ENCODE measurements at places on chromosomes 6 and 20. TPM values are rescaled to one million over a fixed set of nuclear protein-coding genes. Genes with fewer than 3 reads are reported as not detected.

DNA sequence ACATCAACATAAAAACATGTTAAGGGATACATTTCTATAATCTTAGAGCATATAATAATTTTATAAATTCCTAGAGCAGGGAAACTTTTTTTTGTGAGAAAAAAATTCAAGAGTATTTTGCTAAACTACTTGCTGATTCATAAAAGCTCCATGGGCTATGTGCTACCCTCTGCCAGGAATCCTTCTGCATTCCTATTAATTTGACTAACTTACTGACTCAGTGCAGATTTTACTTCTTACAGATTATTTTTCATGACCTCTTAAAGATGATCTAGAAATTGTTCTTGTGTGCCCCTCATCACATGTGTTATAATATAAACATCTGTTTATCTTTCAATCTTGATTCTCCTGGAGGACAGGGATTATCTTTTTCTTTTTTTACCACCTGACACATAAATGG is 5.7 kb downstream of the VTA1 start:
- H3K4me1 ChIP-seq, result peaks cover 24% of the 10 kb centered on the region
- no peak overlapping the region for H3K4me3 ChIP-seq
- DNase-seq, result no peak
- no peak overlapping the region for H3K27ac ChIP-seq
- H3K36me3 ChIP-seq, result peaks cover 3% of the 10 kb centered on the region
- no peaks in the 10 kb centered on the region for H3K27me3 ChIP-seq

DNA sequence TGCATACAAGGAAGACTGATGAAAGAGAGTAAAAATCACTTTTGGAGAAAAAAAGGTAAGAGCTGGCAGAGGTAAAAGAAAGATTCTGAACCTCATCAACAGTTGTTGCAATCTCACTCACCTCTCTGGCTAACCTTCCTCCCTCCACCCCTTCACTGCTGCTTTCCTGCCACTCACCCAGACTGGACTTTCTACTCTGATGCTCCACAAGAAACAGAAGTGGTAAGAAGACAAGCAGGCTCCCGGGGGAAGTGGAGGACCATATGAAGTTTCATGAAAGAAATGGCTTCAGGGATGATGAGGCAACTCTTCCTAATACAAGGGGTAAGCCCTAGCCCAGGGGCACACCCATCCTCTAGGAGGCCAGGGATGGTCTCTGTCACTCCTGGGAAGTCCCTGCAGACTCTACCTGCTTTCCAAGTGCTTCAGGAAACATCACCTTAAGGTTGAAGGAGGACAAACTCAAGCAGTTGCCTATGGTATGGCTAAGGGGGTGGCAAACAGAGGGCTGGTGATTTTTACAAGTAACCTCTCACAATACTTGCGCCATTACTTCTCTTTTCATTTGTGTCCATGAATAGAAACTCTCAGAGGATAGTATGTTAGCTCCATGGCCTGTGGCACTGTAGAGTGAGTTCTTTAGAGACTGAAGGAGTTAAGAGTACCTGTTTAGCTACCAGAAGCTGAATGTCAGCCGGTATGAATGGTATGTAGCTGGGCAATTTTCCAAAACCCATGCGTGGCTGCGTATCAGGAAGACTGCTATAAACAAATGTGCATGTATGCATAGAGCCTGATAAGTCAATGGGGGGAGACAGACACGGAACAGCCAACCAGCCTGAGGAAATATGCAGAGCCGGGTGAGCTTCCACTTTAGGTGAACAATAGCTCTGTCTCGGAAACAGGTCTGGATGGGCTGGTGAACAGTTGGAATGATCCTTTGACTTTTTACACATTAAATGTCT is 112.0 kb downstream of the BACH2 start:
- H3K27ac ChIP-seq, result no peak overlapping the region
- H3K36me3 ChIP-seq, result no peaks in the 10 kb centered on the region
- DNase-seq, result no peak
- H3K4me1 ChIP-seq, result peaks cover 18% of the 10 kb centered on the region
- H3K4me3 ChIP-seq, result no peak overlapping the region

DNA sequence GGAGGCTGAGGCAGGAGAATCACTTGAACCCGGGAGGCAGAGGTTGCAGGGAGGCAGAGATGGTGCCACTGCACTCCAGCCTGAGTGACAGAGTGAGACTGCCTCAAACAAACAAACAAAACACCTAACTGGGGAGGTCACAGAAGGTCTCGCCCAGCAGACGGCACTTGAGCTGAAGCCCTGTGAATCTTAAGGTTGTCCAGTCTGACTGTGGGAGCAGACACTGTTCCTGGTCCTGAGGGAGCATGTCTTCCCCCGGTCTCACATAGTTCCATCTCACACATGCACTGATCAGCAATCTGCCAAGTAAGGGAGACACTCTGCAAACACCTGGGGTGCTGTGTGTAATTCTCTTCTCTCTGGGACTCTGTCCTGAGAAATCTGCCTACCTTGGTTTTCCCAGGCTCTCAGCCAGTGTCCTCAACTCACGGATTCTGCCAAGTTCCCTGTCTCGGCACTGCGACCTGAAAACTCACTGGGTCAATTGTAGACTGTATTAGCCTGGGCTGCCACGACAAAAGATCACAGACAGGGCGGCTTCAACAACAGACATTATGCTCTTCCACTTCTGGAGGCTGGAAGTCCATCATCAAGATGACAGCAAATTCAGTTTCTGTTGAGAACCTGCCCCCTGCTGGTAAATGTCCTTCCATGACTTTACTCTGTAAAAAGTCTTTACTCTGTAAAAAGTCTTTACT is 94.3 kb downstream of the JPH2 start:
- H3K27ac ChIP-seq, result no peak overlapping the region
- H3K27me3 ChIP-seq, result peaks cover 3% of the 10 kb centered on the region
- peaks cover 6% of the 10 kb centered on the region for H3K4me1 ChIP-seq
- H3K36me3 ChIP-seq, result no peaks in the 10 kb centered on the region
- no peak overlapping the region for H3K4me3 ChIP-seq

DNA sequence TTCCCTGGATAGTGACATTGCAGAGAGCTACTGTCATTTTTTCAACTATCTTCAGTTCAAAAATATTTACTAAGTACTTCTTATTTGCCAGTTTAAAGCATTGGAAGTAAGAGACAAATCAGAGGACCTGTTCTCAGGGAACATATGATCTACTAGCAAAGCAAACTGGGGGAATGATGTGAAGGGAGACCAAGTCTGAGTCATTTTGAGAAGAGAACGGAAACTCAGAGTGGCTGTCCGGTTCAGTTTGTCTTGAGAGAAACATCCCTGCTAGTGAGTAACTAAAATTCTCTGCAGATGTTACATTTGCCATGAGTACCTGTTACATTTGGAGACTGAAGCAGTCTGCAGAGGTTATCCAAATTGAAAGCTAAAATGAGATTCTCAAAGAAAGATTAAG is 118.3 kb downstream of the KCNQ5 start:
- no peak overlapping the region for H3K27ac ChIP-seq
- H3K27me3 ChIP-seq, result no peaks in the 10 kb centered on the region
- no peaks in the 10 kb centered on the region for H3K4me1 ChIP-seq
- H3K4me3 ChIP-seq, result no peak overlapping the region
- DNase-seq, result no peak
- H3K36me3 ChIP-seq, result no peaks in the 10 kb centered on the region

DNA sequence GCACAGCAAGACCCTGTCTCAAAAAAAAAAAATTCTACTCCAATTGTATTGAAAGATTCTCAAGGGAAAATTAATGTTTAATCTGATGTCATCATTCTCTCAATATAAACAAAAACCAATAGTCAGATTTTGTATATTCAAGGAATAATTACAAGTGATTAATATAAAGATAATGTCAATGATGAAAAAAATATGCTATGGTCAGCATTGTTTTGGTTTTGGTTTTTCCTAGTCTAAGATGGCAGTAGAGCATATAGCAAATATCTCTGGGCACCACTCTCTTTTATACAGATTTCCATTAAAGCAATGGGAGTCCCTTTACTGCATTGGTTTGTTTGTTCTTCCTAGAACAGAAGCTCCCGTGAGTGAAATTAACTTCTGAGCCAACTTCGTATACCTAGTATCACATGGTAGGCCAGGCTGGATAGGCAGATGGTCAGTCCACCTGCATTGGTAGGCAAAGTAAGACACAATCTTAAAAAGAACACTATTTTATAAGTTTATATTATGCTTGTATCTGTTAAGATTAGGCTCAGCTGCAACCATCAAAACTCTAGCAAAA is 523.8 kb upstream of the JARID2 start:
- H3K36me3 ChIP-seq, result no peaks in the 10 kb centered on the region
- H3K27ac ChIP-seq, result no peak overlapping the region
- no peak for DNase-seq
- no peaks in the 10 kb centered on the region for H3K27me3 ChIP-seq
- H3K4me1 ChIP-seq, result peaks cover 33% of the 10 kb centered on the region
- no peak overlapping the region for H3K4me3 ChIP-seq

DNA sequence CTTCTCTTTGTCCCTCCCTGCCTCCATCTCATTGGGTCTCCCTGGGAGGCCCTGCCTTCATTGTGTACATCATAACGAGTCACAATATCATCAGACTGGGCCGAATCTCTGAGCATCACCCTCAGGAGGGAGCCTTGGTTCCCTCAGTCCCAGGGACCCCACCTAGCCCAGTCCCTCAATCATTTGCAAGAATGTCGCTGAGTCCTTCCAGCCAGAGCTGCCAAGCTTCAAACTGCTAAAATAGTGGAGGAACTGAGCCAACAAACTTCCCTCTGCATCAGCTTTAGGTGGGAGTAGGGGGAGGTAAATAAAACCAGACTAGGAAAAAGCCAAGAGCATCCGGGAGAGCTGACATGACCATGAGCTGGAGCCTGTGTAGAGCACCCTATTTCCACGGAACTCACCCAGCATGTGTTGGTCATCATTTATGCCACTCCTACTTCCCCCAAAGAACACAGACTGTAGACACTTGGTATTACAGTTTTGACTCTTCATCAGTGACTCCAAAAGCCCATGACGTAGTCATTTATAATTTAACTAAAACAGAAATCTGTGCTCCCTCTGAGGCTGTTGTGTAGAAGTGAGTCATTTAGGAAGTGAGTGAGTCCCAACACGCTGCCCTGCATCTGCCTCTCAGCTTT is 28.8 kb upstream of the IL17A start:
- H3K4me1 ChIP-seq, result peaks cover 3% of the 10 kb centered on the region
- H3K27ac ChIP-seq, result no peak overlapping the region
- no peaks in the 10 kb centered on the region for H3K27me3 ChIP-seq
- no peaks in the 10 kb centered on the region for H3K36me3 ChIP-seq
- DNase-seq, result no peak
- no peak overlapping the region for H3K4me3 ChIP-seq

Gene LRP11
- 45.0 TPM for total RNA-seq

Data from progenitor cell of endocrine pancreas (in vitro differentiated cells).